ENCODE measurements at places on chromosomes 7 and 10.

DNA sequence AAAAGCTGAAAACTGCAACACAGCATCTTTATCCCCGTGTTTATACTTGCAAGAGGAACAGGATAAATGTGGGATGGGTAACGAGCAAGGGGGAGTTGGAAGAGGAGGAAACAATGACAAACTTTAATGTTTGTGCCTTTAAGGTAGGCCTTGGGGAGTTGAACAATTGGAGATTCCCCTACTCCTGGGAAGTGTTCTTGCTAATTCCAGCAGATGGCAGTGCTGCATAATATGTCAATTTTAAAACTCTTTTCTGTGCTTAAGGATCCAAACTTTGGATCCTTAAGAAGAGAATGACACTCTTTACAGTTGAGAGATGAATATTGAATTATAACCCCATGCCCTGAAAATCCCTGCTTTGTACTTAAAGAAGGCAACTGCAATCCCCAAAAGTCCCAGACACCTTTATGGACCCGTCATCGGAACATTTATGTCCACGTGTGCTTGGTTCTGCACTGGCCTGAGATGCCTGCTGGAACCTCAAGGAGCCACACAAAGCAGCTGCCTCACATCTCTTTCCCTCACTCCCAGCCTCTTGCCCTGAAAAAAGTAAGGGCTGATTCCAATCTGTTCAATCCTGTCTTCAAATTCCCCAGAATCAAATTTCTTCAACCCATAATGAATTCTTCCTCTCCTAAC, 12.0 kb downstream of the IFIT5 start:
- no peak for DNase-seq

- DNase-seq, result no peak
Observed at GRCh38 chr7:158416283-158416933, 171.2 kb downstream of the PTPRN2 start.

- no peak for DNase-seq
Observed at GRCh38 chr10:51960494-51960895, 261.1 kb upstream of the CSTF2T start.

DNA sequence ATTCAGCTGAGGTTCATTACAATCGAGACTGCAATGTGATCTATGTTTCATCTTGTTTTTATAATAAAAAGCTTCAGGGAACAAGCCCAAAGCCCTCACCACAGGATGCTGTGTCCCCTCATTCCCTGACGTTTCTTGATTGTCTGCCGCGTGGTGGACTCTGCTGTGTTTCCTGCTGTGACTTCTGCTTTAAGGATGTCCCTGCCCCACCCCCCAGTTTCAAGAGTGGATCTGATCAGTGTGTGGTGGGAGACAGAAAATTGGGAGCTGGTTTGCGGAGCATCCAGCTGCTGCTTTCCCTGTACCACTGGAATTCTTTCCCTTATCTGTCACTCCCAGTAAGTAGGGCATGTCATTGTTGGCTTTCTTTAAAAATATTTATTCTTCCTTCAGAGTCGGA, 86.2 kb downstream of the CREM start:
- no peak for DNase-seq

DNA sequence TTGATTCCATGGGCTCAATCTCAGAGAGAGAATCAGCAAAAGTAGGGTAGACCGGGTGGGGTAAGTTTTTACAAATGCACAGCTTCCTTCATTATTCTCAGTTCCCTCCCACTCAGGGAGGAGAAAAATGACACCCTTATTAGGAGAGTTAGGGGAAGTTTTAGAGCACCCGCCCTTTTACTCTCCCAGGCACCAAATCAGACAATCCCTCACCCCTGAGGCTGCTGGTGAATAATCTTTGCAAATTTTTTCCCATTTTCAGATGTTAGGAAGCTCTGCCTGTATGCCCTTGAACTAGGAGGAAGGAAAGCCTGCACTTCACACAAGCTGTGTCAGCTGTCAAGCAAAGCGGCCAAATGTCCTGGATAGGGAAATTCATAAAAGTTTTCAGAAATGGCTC, 834.9 kb downstream of the GRID1 start:
- no peak for DNase-seq

Measured in GM18507 (cell line).